ENCODE measurements at places on chromosomes 11 and 22.
A peak's percentile ranks its signal among the peaks of the same experiment; 100 is the strongest.

DNA sequence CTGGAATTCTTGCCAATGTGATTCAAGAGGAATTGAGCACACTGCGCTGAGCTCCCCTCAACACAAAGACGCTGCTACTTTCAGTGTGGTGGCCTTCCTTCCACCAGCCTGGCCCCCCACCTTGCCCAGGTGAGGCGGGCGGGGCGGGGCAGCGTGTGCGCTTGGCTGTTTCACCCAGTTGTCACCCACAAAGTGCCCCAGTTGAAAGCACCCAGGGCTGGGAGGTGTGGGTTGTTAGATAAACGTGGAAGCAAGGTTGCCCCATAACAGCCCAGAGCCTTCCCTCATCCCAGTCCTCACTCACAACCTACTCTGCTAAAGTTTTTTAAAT lies 43.1 kb downstream of the CACNG2 start:
- DNase-seq = no peak

- DNase-seq = no peak
These were observed 5.1 kb downstream of the CARS1 start for GRCh38 chr11:3052109-3052479.

- DNase-seq = no peak
These were observed 30.0 kb upstream of the POU2AF1 start for GRCh38 chr11:111408789-111409727.

DNA sequence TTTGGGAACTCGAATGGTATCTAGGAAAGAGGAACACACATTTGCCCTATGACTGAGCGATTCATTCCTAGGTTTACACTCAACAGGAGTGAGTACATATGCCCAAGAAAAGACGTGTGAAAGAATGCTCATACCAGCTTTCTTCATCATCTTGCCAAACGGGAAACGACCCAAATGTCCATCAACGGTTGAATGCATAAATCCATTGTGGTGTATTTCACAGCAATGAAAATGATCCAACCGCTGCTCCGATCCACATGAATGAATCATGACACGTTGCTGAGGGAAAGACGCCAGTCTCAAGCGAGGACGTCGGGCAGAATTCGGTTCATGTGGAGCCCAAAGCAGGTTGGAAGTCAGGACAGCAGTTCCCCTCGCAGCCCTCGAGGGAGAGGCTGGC lies 71.5 kb downstream of the CYTH4 start:
- no peak for DNase-seq

- DNase-seq = peak; percentile 61
These were observed 90.3 kb upstream of the PITPNB start for GRCh38 chr22:28009272-28009827.
